ENCODE measurements at places on chromosomes 7 and 10.
A peak's percentile ranks its signal among the peaks of the same experiment; 100 is the strongest.

GRCh38 chr10:7933757-7934156, 115.5 kb downstream of the TAF3 start:
- no peak for DNase-seq

DNA sequence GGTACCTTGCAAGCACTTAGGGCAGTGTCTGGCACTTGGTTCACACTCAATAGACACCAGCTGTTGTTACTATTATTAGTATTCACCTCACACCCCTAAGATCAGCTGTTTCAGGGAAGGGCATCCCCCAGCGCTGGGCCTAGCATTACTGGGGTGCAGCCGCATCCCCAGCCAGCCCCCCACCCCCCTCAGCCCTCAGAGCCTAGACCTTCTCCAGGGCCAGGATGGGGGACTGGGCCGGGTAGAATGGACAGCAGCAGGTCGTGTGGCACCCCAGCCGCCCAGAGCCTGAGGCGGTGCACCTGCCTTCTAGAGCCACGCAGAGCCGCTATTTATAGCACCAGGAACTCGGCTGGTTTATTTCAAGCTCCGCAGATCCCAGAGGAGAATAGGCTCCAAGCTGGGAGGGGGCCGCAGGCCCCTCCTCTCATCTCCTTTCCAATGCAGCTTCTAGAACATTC, 60.5 kb downstream of the GTF2IRD1 start:
- DNase-seq: no peak

GRCh38 chr7:113664867-113665266, 253.9 kb downstream of the PPP1R3A start:
- no peak for DNase-seq

GRCh38 chr10:15293862-15294842, 76.9 kb downstream of the FAM171A1 start:
- DNase-seq: no peak

DNA sequence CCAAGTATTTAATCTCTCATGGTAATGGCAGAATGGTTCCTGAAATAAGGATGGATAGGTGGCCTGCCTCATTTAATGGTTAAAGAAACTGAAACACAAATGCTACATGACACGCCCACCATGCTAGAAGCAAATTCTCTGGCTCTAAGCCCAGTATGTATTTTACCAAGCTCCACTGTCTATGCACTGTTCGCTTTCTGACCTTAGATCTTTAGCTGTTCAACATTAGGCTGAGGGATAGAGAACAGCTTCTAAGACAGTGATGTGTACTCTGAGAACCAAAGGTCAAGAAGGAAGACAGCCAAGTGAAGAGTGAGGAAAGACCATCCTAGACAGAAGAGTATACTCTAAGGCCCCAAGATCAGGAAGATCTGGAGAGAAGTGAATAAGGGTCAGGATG, 26.6 kb downstream of the FAM3C start:
- peak; percentile 35 for DNase-seq

- DNase-seq: no peak
Measured at GRCh38 chr7:7821517-7821916, 103.1 kb upstream of the RPA3 start.

- no peak for DNase-seq
Measured at GRCh38 chr10:7955446-7955845, 99.0 kb upstream of the GATA3 start.

- no peak for DNase-seq
Measured at GRCh38 chr7:2272031-2272430, 30.0 kb downstream of the NUDT1 start.

DNA sequence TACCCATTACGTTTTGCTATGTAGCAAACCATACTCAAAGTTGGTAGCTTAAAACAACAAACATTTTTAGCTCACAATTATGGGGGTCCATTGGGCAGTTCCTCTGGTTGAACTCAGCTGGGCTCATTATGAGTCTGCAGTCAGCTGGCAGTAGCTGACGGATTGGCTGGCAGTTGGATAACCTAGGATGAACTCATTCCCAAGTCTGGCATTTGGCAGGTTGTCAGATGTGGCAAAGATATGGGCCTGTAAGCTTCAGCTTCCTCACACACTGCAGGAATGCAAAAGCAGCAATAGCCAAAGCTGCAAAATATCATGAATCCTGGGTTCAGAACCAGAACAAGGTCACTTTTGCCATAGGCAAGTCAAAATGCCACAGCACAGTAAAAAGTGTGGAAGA, 412.2 kb upstream of the SORCS1 start:
- DNase-seq: no peak

GRCh38 chr7:35624299-35625186, 70.4 kb downstream of the HERPUD2 start:
- peak; percentile 19 for DNase-seq

- DNase-seq: no peak
Measured at GRCh38 chr10:93751124-93751523, 6.6 kb upstream of the LGI1 start.

DNA sequence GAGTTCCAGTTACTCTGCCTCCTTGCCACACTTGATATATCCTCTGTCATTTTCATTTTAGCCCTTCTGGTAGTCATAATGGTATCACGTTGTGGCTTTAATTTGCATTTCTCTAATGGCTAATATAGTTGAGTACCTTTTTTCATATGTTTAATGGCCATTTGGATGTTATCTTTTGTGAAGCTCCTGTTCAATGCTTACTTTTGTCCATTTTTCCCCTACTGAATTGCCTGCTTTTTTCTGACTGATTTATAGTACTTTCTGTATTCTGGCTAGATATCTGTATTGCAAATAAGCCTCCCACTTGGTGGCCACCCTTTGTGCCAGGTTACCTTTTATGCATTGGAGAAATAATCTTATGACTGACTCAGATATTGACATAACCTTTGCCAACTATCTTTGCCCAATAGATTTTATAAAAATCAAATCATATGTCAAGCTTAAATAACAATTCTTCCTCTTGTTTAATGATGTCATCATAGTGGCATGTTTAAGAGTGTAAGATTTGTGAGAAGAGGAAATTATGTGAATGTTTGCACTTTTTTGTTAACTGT, 50.6 kb downstream of the PRPF18 start:
- DNase-seq: no peak

DNA sequence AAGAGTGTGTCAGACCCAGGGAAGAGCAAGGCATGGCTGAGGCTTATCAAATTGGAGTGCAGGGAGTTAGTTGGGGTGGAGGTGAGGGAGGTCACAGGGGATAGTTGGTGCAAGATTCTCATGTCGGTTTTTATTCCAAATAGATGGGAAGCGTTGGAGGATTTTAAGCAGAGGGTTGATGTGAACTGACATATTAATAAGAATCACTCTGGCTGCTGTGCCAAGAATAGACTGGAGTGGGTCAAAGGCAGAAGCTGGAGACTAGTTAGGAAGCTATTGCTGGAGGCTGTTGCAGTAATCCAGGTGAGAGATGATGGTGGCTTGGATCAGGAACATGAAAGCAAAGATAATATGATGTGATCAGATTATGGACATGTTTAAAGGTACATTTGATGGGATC, 36.5 kb downstream of the LRRC18 start:
- DNase-seq: no peak

DNA sequence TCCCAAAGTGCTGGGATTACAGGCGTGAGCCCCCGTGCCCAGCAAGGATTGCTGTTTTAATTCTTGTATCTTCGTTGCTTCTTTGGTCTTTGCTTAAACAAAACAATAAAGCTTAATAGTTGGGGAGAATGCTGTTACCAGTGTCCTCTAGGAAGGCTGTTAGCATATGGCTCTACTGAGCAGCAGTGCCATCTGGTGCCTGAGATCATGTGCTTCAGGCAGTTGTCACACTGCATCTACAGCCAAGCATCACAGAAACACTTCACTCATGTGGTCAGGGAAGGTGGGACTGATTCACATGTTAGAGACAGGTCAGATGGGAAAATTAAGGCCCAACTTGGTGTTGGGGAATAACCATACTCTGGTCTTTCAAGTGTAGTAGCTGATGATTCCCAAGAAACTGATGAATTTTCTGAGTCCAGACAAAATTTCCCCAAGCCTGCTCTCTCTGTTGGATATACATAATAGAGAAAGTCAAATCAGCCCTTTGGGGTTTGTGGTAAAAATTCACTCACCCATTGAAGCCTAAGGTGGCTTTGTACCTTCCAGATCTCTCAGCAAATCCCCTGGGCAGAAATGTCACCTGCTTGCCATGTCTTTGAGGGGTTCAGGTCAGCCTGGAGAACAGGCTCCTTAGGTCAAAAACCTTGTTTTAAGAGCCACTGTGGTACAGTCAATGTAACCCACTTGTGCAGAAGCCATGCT, 28.4 kb downstream of the UBE2D4 start:
- peak; percentile 31 for DNase-seq

DNA sequence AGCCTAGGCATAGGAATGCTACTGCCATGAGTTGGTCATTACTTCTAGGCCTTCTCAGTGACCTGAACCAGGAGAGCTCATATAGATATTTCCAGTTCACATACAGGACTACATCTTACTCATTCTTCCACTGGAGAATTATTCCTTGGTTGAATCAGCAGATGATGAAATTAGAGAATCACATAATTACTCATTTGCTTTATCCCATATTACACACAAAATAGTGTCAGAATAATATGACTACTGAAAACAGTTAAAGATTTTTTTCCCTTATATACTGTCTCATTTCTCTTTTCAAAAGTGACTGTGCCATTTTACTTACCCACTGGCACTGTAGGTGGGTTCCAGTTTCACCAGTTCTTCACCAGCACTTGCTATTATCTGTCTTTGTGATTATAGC, 18.5 kb downstream of the BMS1 start:
- DNase-seq: no peak

GRCh38 chr7:31688996-31689395, 2.0 kb downstream of the PPP1R17 start:
- no peak for DNase-seq

DNA sequence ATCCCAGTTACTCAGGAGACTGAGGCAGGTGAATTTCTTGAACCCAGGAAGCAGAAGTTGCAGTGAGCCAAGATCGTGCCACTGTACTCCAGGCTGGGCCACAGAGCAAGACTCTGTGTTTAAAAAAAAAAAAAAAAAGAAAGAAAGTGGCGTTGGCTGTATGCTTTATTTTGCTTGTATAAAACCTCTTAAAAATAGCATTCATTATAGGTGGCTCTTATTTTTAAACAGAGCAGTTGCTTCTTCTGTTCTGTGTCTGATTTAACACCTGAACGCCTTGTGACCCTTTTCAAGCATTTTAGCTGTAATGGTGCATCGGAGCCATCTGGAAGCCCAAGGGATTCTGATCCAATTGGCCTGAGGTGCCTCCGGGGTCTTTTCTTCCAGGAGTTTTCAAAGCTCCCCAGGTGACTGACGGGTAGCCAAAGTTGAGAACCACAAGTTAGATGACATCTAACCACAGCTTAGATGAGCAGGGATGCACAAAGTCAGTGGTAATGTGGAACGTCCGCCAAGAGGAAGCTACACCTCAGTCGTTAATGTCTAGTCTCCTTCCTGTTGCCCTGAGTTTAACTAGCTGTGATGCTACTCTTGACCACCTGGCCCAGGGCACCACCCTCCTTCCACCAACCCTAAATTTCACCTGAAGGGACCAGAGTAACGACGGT, 274.6 kb upstream of the KLF6 start:
- no peak for DNase-seq

DNA sequence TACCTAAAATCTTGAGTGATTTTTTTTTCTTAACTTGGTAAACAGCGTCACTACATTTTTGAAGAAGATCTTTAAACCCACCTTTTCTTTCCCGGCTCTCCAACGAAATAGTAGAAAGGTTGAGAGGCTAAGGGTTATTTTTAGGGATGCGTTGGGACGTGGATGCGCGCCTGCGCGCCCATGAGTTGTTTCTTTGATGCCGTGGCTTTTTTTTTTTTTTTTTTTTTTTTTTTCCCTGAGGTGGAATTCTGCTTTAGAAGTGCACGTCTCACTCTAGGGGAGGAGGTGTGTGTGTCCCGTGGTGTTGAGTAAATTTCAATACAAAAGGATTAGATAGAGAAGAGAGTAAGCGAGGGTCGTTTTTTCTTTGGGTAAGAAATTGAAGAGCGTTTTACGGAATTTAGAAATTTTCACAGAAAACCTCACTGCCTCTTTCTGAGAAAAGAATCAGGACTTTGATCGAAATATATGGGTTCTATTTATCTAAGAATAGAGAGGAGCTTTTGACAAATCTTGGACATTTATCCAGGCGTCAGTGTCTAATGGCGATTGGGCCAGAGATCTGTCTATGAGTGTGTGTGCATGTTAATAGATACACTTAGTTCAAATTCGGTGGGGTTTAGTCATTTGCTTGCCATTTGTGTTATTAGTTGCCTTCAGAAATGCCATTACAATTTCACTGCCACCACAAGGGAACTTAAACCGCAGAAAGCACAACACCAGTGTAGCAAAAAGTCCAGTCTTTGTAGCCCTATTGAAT, 1.2 kb upstream of the SP8 start:
- no peak for DNase-seq

GRCh38 chr7:53642361-53642760, 606.9 kb downstream of the POM121L12 start:
- no peak for DNase-seq

GRCh38 chr10:3099291-3100092, 32.1 kb downstream of the PFKP start:
- peak; percentile 49 for DNase-seq

GRCh38 chr10:91512458-91512857, 102.3 kb downstream of the HECTD2 start:
- no peak for DNase-seq

- DNase-seq: no peak
Measured at GRCh38 chr10:94042001-94042833, 48.5 kb downstream of the PLCE1 start.

GRCh38 chr10:92693534-92693893, 3.8 kb downstream of the HHEX start:
- no peak for DNase-seq

DNA sequence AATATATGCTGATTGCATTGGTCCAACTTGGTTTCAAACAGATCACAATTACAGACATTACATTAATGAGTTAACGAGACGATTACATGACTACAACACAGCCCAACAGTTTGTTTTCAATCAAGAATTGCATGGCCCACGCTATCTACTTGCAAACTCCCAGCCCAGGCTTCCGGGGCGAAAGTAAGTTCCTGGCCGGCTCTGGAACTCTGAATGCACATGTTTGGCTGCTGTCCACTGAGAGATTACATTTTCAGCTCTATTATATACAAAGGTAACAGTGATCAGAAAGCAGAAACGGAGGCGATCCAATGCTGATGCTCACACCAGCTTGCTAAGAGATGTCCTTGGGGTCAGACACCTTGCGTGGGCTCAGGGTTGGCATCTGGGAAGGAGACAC, 206.3 kb downstream of the FANK1 start:
- no peak for DNase-seq

GRCh38 chr7:74030861-74031260, 2.9 kb downstream of the ELN start:
- DNase-seq: no peak

DNA sequence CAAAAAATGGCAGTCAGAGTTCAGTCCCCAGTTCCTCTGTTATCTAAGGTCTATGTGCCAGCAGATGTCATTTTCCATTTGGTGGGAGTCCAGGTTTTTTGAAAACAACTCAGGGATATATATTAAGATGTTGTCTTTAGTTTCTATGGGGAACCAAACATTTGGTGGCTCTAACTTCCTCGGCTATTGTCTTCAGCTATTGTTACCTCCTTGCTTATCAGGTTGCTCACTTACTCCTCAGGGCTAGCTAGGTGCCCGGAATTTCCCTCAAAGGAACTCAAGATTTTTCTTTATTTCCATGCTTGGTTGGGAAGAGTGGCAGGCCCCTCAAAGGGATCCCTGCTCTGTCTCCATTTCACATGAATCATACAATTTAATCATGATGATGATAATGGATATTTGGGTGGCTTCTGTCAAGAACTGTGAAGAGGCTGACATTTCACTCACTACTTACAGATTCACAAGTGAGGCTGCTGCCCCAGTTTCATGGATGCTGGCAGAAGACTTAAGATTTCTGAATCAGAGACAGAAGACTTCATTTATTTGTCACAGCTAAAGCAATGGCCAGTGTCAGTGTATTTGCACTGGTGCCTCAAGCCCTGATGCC, 182.8 kb downstream of the PKD1L1 start:
- no peak for DNase-seq

Data from foreskin melanocyte (primary cell).